ENCODE measurements at places on chromosomes 7 and 10.
A peak's percentile ranks its signal among the peaks of the same experiment; 100 is the strongest.

DNA sequence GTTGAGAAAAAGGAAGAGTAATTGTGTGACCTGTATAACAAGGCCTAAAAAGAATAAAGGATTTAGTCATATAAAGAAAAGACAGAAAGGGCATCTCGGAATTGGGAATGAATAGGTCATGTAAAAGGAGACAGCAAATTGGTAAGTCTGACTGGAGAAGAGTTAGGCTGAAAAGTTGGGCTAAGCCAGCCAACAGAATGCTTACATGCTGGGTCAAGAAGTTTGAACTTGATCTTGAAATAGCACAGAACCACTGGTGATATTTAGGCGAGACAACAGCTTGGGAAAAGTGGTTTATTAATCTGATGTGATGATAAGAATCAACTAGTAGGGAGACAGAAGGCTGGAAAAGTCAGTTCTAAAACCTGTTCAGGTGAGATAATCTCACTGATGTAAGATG is 4.8 kb downstream of the IDE start:
- no peak for DNase-seq

GRCh38 chr7:140581411-140581810 is 59.2 kb downstream of the DENND2A start:
- DNase-seq, result no peak

DNA sequence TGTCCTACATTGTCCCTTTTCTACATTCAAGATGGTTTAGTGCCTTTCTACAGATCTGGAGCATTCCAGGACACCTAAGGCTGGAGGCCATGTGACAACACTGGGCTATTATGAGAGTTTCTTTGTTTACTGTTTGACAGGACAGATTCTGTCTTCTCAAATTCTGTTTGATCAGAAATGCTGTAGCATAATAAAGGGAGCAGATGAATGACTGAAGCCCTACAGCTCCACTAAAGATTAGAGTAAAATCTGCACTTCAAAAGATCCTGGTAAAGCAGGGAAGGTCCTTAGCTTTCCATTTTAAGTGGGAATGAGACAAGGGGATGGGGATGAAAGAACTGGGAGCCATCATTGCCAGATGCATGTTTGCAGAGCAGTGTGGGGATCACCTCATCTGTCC is 38.4 kb downstream of the TMEM229A start:
- DNase-seq, result no peak

GRCh38 chr7:70270149-70270548 is 671.9 kb downstream of the AUTS2 start:
- DNase-seq, result no peak

- peak; percentile 35 for DNase-seq
Measured at GRCh38 chr7:75638594-75639070, 100.1 kb downstream of the HIP1 start.

DNA sequence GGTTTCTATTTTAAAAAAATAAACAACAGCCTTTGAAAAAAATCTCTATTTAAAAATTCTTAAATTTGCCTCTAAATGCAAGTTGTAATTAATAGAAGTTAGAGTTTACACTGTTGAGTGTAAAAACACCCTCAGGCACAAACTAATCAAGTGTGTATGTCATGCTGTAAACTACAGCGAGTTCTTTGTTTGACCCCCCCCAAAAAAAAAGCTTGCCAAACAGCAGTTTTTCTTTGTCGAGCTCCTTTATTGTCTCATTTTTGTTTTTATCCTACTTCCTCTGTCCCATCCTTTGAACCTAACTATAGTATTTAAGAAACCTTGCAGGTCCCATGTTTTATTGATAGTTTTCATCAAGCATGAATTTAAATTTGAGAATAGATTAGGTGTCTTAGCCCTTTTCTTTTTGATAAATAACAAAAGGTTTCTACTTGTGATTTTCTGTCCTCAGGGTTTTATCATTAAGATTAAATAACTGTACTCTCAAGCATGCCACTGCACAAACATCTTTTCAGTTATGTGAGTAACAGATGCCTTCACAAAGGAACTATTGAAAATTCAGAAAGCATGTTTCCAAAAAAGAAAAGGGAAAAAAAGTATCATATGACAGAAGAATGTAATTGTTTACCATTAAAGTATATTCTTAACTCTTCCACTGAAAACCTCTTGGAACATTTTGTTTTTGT is 176.0 kb downstream of the ARID5B start:
- DNase-seq, result no peak

DNA sequence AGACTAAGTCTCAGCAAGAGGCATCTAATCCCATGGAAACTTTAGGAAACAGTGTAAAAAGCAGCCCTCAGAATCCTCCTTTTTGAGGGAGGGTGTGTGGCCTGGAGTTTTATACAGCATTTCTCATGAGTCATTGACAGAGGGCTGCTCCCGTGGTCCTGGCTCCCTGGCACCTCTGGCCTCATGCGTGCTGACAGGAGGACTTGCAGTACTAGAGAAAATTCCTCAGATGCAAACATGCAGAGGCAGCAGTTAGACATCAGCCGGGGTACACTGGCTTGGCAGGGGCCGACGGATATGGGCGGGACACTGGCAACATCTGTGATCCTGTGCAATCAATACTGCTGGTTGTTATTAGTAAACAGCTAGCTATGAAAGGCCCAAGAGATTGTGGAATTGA is 925.1 kb upstream of the CELF2 start:
- DNase-seq, result no peak

DNA sequence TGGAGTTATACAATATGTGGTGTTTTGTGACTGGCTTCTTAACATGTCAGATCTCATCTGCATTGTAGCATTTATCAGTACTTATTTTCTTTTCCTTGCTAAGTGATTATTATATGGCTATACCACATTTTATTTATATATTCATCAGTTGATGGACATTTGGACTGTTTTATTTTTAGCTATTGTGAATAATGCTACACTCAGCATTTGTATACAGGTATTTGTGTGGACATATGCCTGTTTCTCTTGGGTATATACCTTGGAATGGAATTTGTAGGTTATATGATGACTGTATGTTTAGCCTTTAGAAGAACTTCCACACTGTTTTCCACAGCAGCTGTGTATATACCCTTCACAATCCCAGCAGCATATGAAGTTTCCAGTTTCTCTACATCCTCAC is 86.5 kb downstream of the GSDME start:
- no peak for DNase-seq

DNA sequence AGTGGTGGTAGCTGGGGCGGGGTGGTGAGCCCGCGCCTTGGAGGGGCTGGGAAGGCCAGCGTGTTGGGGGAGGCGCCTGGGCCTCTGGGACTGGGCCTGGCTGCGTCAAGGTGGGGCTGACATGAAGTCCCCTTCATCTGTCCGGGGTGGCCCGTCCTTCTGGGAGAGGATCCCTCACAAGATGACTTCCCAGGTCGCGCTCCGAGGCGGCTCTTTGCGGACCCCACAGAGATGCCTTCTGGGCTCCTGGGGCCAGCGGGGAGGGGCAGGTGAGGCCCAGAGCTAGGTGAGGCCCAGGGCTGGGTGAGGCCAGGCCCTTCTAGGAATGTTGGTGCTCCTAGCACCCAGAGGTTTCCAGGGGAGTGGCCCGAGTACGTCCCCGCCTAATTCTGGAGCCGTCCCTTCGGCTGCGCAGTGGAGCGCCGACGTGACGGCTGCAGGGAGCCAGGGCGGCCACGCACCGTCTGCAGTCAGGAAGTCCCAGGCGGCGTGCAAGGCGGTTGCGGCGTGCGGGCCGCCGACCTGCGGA is 58.2 kb upstream of the NUPR2 start:
- DNase-seq, result no peak

GRCh38 chr10:74822101-74822500 is 4.3 kb upstream of the KAT6B start:
- no peak for DNase-seq

- no peak for DNase-seq
Measured at GRCh38 chr10:75939541-75939940, 508.1 kb downstream of the LRMDA start.

GRCh38 chr7:130901209-130901783 is 167.3 kb upstream of the KLF14 start:
- no peak for DNase-seq

- no peak for DNase-seq
Measured at GRCh38 chr10:74011017-74011416, 13.1 kb downstream of the VCL start.

DNA sequence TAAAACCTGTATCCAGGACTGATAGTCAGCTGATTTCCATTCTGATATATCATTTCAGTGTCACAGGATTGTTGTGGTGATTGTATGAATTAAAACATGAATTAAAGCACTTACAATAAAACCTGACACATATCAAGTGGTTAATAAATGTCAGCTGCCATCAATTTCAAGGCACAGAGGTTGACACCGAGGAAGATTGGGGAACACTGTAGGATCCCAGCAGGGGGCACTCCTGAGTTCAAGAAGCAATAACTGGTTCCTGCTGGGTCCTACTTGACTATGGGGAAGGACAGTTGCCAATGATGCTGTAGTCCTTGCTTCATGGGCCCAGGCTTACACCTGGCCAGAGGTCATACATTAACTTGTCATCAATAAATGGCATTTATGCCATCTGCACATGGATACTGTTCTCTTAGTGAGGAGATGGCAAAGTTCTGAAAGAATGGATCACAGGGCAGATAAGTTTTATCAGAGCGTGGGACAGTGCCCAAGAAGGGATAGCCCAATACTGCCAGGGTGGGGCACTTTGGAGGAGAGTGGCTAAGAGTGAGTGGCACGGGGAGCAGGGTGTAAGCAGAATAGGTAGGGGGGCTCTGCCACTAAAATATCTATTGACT is 24.1 kb downstream of the FZD1 start:
- peak; percentile 65 for DNase-seq

DNA sequence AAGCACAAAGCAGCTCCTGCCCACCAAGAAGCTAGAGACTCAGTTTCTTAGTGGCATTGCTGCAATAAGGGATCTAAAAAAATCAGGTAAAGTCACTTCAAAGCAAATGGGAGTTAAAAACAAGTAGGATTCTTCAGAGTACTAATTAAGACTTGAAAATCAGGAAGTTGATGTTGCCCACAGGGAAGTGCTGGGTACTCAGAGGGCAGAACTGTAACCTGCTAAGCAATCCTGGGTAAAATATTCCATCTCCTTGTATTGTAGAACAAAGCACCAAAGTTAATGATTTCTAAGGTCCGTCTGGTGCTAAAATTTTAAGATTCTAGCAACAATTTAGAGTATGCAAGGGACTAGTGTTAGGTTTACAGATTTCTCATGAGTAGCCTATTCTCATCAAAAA is 8.3 kb downstream of the PEX1 start:
- no peak for DNase-seq

DNA sequence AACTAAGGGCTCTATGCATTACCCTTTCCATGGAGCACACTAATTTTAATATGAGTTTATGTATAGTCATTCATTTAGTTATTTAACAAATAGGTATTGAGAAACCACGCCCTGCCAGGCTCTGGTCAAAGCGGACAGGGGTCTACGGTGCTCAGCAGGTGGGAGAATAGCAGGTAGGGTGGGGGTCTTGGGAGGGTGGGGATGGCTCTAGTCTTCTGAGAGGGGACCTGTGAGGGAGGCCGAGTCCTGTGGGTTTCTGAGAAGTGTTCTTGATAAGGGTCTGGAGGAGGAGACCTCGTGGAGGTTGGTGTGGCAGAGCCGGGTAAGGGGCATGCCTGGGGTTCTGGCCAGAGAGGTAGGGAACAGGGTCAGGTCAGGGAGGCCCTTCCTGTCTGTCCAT is 1.1 kb downstream of the WDFY4 start:
- no peak for DNase-seq

DNA sequence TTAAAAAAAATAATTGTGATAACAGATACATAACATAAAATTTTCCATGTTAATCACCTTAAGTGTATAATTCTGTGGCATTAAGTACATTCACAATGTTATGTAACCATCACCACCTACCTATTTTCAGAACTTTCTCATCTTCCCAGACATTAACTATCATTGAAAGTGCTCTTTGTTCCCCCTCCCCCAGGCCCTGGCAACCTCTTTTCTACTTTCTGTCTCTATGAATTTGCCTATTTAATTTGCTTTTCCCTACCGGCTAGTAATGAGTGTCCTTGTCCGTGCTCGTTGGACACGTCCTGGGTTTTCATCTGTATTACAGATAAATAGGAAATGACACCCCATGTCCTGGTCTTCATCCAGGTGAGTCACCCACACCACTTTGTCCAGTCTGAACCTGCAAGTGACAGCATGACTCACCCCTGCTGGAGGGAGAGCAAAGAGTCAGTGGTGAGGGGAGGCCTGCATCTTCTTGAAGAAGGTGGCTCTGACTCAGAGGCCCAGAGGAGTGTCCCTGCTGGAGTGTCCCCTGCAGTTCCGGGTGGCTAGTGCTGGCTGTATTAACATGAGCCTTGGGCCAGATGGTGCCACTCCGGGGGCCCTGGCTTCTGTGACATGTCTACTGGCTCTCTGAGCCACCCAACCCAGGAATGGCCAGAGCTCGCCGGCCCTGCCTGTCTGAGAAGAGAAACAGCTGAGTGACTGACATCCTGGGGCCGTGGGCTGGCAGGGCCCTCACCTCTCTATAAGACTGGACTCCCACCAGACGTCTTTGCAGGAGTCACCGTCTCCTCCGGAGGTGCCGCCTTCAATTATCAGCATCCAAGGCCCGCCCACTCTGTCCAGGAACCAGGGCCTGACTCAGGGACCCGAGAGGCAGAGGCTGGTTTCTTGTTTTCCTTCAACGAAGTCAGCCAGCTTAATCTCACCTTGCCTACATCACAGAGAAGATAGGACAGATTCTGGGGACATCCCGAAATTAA is 503.2 kb upstream of the MKI67 start:
- DNase-seq, result no peak

Measured in pancreas (tissue), 10 donors.